ENCODE measurements at places on chromosomes 3 and 15.

DNA sequence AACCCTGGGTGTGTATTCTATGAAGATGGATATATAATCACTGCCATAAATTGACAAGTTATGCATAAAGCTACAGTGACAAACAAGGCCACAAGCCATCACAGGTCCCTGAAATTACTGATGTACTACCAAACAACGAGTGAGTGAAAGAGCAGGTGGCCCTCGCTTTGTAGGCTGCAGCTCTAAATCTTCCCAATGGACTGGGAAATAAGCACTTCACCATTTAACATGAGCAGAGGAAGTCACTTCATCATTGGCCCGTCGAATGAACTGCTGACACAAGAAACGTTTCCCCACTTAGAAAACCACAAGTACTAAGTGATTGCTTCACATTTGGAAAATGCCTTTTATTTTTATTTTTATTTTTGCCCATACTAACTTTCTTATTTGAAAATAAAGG is 218.0 kb downstream of the ZNF385D start:
- DNase-seq: no peak

DNA sequence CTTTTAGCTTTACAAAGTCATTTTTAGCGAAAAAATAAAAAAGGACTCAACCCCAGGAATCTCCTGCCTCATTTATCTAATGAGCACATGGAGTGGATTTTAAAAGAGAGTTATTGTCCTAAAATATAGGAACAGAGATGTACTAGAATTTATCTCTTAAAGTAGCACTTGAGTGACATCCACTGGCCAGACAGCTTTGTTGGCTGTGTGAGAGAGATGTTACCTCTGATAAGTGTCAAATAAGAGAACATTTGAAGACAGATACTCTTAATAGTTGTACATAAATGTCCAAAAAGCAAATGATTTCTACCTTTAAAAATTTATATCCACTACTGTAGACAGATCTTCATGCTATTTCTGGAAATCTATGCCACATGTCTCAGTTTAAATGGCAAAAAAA is 12.3 kb upstream of the MFSD1 start:
- no peak for DNase-seq

- no peak for DNase-seq
These were observed 2.2 kb upstream of the THRB start for GRCh38 chr3:24496529-24497482.

DNA sequence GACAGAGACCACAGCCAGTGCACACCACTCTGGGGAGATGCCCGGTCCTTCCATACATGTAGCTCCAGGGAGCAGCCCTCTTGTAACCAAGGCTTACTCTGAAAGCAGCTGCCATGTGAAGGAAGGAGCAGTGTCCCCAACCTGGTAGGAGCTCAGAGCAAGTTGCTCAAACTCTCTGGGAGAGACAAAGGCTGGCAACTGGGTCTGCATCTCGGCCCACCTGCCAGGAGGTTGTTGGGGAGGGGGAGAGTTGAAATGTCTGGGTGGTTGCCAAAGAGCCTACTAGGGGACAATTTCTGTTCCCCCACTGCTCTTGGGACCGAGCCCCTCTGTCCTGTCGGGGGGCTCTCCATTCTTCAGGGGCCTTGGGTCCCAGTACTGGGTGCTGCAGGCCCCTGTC is 309.9 kb downstream of the TLE3 start:
- DNase-seq: no peak

DNA sequence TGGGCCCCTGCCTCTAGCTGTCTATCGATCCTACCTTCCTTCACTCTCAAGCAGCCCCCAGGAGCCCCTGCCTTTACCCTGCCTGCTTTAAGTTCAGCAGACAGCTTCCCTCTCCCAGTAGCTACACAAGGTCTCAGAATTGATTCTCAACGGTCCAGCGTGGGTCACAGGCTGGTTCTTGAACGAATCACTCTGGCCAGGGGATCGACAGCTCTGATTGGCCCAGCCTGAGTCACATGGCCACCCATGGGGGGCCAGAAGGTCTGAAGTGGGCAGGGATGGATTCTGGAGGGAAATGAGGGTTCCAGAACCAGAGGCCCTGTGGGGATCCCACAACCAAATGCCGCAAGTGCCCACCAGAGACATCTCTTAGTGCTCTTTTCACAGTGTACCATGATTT is 23.7 kb upstream of the CCDC174 start:
- DNase-seq: no peak

- DNase-seq: no peak
These were observed 90.8 kb upstream of the PFN2 start for GRCh38 chr3:150061288-150062024.

DNA sequence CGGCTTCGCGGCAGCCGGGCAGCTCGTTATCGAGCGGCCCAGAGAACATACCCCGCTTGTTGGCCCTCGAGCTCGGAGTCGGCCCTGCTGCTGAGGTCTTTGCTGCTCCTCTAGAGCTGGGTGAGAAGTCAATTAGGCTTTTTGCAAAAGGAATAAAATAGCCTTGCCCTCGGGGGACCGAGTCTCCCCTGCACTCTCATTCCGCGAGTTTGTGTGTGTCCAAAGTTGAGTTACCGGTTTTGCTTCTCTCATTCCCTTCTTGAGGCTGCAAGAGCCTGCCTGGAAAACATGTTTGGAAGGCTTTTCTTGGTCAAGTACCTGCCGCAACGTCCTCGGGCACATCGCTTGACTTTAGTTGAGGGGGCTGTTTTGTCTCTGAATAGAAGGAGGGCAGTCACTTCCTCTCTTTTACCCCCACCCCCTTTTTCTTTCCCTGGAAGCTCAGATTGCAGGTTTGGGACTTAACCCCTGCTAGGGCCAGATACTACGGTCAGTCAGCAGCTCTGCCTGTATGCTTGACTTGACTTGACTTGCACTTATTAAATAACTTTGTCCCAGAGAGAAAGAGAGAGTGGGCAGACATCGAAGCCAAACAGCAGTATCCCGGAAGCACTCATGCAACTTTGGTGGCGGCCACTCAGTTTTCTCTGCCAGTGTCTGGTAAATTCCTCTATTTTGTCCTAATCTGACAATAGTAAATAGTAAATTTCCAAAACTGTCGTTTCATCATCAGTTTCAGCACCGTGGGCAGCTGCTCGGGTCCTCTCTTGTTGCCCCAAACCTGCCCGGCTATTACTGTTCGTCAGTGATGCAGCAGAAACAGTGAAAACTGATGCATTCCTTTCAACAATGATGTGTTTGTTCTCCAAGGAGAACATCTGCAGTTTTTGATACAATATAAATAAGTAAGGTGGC is 609 bp downstream of the RNF13 start:
- DNase-seq: peak; percentile 12

- DNase-seq: no peak
These were observed 61.0 kb downstream of the IQSEC1 start for GRCh38 chr3:13012221-13012691.

DNA sequence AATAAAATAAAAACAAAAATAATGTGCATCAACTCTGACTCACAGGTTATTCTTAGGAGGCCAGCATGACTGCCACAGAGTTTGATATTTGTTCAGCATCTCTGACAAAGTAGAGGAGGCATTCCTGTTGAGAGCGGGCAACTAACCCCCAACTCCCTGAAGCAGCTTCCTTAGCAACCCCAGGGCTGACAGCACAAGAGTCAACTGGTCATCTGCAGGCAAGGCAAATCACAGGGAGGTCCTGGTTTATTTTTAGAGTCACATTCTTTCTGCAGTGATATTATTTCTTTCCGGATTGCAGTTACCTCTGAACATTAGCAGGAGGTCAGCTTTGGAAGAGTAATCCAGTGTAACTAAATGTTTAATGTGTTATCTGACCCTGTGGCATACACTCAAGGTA is 273.0 kb downstream of the PLCL2 start:
- peak; percentile 14 for DNase-seq

- DNase-seq: no peak
These were observed 19.9 kb upstream of the ALPK3 start for GRCh38 chr15:84797212-84797611.
